ENCODE measurements at places on chromosomes 13 and 19. TPM values are rescaled to one million over a fixed set of nuclear protein-coding genes. Genes with fewer than 3 reads are reported as not detected.

The CEACAM18 gene
- not detected for total RNA-seq

The MTUS2 gene
- total RNA-seq = 0.18 TPM

The KLK3 gene
- not detected for total RNA-seq

The LIM2 gene
- not detected for total RNA-seq

The ARRDC2 gene
- total RNA-seq = 6.8 TPM

The ZNF600 gene
- total RNA-seq = 3.0 TPM

The YIF1B gene
- 92.3 TPM for total RNA-seq

The KLK1 gene
- total RNA-seq = not detected

The KCTD12 gene
- 29.4 TPM for total RNA-seq

The COG6 gene
- 61.8 TPM for total RNA-seq

The CFAP97D2 gene
- not detected for total RNA-seq

The FFAR2 gene
- not detected for total RNA-seq

The ZNF8 gene
- 4.2 TPM for total RNA-seq

The PTPRS gene
- total RNA-seq = 174 TPM

The TMEM143 gene
- 2.1 TPM for total RNA-seq

The SHISA7 gene
- not detected for total RNA-seq

The PTPRH gene
- 4.2 TPM for total RNA-seq

The IL27RA gene
- 14.1 TPM for total RNA-seq

The HRC gene
- total RNA-seq = not detected

The PEAK3 gene
- total RNA-seq = not detected

The LGALS14 gene
- not detected for total RNA-seq

The NALCN gene
- 27.0 TPM for total RNA-seq

The CYSLTR2 gene
- 0.30 TPM for total RNA-seq

The ATXN8OS gene
- not detected for total RNA-seq

The TRPC4 gene
- 23.7 TPM for total RNA-seq

The KASH5 gene
- not detected for total RNA-seq

Measured in smooth muscle cell of the umbilical artery (primary cell).